ENCODE measurements at places on chromosomes 2 and 18.

GRCh38 chr2:241941691-241942301, 72.3 kb downstream of the RTP5 start:
- DNase-seq, result no peak

GRCh38 chr2:13113002-13113401, 396.3 kb downstream of the TRIB2 start:
- DNase-seq, result no peak

DNA sequence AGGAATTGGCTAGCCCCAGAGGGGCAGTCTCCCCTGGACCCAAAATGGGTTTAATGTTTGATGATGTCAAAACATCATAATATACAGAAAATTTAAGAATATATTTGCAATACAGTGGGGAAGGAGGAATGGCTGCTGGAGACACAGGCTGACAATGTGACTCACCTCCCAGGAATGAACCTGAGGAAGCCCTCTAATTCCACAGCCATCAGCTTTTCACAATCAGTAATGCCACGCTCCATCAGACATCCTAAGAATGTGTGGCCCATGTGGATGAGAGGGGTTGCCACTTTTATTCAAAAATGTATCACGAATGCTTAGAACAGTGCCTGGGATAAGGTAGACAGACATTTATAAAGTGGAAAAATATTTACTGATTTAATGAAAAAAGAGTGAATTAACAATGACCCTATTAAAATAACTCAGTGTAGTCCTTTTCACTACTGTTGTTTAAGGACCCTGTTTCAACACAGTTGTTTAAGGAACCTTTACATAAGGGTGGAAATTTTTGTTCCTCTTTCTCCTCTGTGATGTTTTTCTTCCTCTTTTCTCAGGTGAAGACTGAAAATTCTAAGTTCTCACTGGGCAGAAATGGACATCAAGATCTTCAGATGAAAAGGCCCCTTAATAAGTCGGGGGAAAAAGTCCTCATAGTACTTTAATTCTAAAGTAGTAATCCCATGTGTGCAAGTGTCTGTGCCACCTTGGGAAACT, 17.5 kb upstream of the TMEM163 start:
- DNase-seq, result no peak

- no peak for DNase-seq
Observed at GRCh38 chr18:12857215-12857905, 26.7 kb downstream of the PTPN2 start.

- no peak for DNase-seq
Observed at GRCh38 chr2:46180189-46180588, 117.0 kb upstream of the EPAS1 start.

DNA sequence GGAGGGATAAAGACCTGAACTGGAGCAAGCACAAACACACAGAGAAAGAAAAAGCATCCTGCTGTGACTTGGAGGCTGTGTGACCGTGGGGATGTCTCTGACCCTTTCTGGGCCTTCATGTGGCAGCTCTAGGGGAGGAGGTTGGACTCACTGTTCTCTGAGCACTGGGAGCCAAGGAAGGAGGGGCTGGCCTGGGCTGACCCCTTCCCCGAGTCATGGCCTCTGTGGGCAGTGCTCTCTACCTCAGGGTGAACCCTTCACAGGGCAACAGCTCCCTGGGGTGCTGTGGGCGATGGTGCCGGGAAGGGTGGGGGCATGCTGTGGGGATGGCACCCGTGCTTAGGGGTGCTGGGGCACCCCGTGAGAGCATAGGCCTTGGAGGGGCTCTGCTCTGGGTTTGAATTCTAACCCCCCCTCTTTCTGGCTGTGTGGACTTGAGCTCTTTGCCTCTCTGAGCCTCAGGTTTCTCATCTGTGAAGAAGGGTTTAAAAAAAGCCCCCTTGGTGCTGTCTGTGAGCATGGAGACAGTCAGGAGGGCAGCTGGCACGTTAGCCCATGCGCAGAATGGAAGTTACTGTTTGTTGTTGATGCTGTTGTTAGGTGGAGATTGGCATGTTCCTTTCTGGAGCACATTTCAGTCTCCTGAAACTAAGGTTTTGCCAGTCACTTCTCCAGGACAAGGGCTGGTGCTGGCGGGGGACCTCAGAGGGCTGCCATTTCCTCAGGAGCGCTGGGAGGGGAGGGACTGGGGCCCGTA, 700 bp downstream of the TOGARAM2 start:
- no peak for DNase-seq

- DNase-seq, result no peak
Observed at GRCh38 chr2:9644603-9645002, 13.8 kb upstream of the YWHAQ start.

GRCh38 chr18:26717123-26717719, 148.3 kb downstream of the AQP4 start:
- no peak for DNase-seq

DNA sequence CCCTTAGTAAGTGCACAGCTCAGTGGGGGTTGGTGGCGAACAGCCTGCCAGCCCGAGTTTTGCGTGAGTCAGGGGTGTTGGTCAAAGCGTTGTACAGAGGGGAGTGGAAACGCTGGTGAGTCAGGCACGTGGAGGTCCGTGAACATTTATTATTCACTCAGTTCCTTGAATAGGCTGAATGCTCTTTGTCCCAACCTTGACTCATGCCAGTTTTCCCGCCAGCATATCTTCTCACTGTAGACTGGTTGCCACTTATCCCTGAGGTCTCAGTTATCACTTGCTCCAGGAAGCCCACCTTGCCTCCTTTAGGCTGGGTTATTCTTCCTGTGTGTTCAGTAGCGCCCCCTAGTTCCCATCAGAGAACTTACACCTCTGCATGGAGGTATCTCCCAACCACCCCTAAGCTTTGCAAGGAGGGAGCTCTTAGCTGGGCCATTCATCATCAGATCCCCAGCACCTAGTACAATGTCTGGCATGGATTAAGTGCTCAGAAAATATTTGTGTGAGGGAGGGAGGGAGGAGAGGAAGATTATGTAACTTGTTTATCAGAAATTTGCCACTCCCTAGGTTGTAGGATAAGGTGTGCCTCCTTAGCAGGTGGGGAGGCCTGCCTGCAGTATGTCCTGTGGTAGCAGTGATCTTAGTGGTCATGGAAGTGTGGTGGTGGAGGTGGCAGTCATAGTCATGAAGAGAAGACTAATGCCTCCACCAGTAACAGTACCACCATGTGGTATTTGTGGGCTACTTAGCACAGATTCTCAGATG, 72.1 kb downstream of the CABLES1 start:
- DNase-seq, result no peak

GRCh38 chr18:76518123-76518859, 23.2 kb upstream of the ZNF516 start:
- no peak for DNase-seq

DNA sequence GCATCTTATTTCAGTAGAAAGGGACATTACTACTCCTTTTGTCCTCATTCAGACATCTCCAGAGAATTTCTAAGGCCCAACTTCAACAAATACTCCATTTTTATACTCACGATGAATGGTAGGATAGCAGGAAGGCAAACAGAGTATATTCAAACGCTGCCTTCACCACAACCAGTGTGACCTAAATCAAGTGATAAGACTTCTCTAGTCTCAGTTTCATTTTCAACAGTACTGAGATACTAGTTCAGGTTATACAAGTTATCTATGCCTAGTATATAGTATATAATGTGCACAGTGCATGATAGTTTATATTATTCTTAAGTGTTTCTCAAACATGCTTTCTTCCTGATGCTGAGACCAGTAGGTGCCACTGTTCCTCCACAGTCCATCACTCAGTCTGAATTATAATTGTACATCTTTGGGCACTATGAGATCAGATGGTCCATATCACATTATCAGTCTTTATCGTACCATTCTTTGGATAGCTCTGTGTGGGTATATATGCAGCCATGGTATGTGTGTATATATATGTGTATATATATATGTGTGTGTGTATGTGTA, 66.3 kb upstream of the RPE start:
- no peak for DNase-seq

- no peak for DNase-seq
Observed at GRCh38 chr2:197209246-197209645, 101.3 kb downstream of the ANKRD44 start.

- DNase-seq, result no peak
Observed at GRCh38 chr18:51490860-51491259, 293.4 kb upstream of the MEX3C start.

DNA sequence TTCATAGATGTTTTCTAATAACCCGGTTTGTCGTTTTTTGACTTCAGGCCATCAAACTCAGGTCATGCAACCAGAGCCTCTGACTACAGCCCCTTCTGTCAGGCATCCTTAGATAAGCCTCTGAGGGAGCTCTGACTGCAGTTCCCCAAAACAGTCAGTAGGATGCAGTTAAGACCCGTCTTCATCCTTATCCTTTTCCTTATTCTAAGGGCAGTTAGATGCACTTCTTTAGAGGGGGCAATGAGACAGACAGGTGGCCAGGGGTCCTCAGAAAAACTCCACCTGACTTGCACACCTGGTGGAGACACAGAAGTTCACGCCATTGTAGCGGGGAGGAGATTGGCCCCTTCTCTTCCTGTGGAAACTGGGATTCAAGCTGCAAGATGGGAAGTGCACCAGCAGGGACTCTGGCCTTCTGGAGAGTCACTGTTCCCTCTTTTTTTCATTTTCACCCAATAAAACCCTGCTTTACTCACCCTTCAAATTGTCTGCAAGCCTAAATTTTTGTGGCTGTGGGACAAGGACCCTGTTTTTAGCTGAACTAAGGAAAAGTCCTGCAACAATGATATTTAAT, 104.8 kb upstream of the TFPI start:
- DNase-seq, result no peak

- no peak for DNase-seq
Observed at GRCh38 chr18:50711386-50711785, 108.4 kb downstream of the MRO start.

GRCh38 chr2:170086751-170087412, 91.1 kb upstream of the MYO3B start:
- no peak for DNase-seq

DNA sequence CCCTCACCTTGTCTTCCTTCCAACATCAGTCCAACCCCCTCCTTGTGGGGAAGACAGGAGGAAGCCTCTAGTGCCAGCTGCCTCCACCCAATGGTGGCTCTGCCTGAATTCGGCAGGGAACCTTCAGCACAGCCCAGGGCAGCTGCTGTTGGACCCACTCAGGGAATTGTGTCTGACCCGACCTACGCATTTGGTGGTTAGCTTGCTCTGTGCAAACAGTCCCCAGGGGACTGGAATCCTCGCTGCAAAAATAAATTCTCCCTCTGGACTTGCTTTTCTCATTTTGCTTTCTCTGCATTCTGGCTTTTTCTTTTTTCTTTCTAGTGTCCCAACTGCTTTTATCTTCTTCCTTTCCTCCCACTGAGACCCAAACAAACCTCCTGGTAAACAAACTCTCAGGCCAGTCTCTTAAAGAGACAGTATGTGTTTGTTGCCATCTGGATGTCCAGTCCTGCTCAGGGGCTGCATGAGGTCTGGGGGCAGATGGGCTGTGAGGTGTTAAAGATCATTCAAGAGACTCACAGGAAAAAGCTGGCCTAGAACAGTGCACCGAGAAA, 137.7 kb upstream of the HAAO start:
- DNase-seq, result no peak

DNA sequence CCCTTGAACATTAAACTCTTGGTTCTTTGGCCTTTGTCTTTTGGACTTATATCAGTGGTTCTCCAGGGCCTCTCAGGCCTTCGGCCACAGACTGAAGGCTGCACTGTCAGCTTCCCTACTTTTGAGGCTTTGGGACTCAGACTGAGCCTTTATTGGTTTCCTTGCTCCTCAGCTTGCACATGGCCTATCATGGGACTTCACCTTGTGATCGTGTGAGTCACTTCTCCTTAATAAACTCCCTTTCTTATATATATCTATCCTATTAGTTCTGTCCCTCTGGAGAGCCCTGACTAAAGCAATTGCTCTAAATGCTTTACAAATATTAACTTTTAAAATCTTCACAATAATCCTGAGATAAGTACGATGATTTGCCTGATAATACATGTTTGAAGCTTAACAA, 353.6 kb upstream of the TRIB2 start:
- no peak for DNase-seq

DNA sequence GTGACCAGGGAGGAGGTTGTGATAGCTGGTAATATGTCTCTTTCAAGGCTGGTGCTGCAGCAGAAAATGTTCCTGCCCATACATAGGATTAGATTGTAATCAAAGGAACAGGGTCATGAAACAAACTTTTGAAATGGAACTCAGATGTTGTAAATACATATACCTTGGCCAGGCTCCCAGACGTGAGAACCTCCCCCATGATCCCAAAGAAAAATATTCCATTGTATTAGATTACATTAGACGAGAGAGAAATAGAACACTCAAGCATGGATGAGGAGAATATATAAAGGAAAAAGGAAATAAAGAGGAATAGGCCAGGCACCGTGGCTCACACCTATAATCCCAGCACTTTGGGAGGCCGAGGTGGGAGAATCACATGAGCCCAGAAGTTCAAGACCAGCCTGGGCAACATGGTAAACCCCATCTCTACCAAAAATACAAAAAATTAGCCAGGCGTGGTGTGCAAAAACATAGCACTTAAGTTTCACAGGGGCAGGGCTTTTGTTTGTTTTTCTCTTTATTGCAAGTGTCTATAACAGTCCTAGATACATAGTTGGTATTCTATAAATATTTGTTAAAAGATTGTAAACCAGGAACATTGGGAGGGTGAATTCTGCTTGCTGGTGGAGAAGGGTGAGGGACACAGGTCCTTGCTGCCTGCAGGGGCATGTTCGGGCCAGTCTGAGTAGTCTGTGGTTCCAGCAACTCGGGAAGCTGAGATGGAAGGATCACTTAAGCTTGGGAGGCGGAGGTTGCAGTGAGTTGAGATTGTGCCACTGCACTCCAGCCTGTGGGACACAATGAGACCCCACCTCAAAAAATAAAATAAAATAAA, 52.8 kb downstream of the RPL37A start:
- no peak for DNase-seq

DNA sequence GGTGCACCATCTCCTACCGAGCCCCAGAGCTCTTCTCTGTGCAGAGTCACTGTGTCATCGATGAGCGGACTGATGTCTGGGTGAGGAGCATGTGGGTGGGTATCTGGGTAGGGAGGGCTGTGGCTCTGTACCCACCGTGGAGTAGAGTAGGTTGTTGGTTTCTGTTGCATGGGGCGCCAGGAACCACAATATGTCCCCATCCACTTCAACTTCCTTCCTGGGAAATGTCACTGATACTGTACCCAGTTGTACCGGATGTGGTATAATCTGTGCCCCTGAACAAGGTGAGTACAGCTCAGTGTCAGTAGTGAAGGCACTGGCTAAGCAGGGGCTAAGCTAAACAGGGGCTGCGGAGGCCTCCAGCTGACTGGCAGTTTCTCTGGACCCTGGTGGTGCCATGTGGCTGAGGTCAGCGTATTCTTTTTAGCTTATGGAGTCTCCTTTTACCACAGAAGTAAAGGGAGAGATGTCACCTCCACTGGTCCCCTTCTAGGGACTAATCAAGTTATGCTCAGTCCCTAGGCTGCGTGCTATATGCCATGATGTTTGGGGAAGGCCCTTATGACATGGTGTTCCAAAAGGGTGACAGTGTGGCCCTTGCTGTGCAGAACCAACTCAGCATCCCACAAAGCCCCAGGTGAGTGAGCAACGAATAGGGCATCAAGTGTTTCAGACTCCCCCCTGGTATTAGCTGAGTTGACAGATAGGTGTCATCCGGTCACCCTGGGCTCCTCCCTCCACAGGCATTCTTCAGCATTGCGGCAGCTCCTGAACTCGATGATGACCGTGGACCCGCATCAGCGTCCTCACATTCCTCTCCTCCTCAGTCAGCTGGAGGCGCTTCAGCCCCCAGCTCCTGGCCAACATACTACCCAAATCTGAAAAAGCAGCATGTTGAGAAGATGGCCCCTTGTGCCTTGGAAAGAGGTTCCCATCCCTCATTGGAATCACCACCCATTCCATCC, 2.7 kb downstream of the STK16 start:
- peak; percentile 30 for DNase-seq
